ENCODE measurements at places on chromosomes 4 and X.
A peak's percentile ranks its signal among the peaks of the same experiment; 100 is the strongest.

DNA sequence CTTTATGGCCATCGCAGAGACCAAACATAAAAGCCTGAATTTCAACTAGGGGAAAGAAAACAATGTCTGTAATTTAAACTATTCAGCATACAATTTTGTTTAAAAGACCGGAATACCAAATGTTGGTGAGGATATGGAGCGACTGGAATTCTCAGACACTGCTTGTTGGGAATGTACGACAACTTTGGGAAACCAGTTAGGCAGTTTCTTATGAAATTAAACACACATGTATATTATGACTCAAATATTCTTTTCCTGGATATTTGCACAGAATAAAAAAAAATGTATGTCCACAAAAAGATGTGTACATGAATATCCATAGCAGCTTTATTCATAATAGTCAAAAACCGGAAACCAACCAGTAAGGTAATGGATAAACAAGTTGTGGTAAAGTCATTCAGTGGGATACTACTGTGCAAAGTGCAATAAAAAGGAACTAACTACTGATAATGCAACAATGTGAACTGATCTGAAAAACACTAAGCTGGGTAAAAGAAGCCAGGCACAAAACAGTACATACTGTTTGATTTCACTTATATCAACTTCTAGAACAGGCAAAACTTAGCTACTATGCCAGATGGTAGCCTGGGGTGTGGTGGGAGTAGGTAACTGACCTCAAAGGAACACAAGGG lies 152.7 kb upstream of the FTHL17 start:
- no peak for DNase-seq

DNA sequence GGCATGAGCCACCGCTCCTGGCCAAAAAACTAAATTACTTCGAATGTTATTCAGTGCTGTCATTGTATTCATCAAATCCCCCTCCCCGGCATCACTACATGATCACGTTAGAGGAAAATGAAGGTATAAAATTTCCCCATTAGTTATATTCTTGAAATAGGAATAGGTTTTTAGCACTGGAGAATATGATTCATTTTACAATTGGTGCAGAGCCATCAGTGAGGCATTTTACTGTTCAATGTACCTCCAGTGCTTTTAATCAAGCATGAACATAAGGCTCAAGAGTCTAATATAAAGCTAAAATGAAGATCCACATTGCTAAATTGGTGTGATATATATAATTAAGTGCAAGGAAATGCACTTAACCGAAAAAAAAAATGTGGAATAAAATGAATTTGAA lies 18.3 kb downstream of the KLF3 start:
- no peak for DNase-seq

- DNase-seq, result peak; percentile 53
Measured at GRCh38 chrX:13059637-13060499, 15.4 kb upstream of the FAM9C start.

GRCh38 chr4:137421796-137422195 lies 110.5 kb downstream of the PCDH18 start:
- no peak for DNase-seq

DNA sequence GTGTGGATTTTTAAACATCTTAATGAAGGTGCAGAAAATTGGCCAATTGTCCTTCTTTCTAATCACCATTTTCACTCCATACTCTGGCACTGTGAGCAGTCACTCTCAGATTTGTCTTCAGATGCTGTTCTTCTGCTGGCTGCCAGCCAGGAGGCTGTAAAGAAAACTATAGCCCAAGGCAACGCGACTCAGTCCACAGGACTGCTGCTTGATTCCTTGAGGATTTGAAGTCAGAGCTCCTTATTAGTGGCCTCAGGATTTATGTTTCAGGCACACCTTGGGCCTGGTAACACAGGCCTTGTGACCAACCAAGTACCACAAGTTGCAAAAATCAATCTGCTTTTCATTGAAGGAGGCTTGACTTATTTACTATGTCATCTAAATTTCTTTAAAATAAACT lies 342.6 kb downstream of the GPM6A start:
- no peak for DNase-seq

- no peak for DNase-seq
Measured at GRCh38 chrX:109268340-109268739, 213.5 kb downstream of the GUCY2F start.

GRCh38 chr4:177220376-177220775 lies 89.3 kb upstream of the NEIL3 start:
- no peak for DNase-seq

- no peak for DNase-seq
Measured at GRCh38 chr4:122903766-122904288, 18.6 kb downstream of the NUDT6 start.

DNA sequence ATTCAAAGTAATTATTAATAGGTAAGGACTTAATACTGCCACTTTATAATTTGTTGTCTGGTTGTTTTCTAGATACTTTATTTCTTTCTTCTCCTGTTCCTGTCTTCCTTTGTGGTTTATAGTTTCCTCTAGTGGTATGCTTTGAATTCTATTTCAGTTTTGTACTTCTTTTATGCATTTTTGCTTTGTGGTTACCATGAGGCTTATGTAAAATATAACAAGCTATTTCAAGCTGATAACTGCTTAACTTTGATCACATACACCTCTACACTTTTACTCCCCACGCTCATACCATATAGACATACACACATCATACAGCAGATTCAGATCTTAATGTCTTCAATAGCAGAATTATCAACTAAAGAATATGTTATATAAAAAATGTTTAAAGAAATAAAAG lies 192.3 kb downstream of the SCFD2 start:
- DNase-seq, result no peak

DNA sequence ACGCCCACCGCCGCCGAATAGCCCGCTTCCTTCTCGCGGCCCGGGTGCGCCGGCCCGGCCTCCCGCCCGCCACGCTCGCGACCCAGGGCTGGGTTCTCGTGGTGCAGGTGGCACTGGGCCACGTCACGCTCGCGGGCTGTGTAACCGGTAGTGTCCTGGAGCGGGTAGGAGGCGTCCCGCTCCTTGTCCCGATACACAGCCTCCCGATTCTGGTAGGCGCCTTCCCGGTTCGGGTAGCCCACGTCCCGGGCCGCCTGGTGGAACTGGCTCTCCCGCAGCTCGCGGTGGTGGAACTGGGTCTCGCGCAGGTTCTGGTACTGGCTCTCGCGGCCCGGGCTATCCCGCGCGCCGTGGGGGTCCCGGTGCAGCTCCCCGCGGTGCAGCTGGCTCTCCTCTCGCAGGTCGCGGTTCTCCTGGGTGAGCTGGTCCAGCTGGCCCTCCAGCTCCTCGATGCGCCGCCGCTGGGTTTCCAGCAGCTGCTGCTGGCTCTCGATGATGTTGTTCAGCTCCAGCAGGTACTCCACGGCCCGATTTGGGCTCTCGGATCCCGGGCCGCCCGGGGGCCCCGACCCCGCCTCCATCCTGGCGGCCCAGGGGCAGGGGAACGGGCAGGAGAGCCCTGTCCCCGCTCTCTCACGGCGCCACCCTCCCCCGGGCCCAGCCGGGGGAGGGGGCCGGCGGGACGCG lies 39.3 kb upstream of the IQSEC2 start:
- DNase-seq, result no peak

- no peak for DNase-seq
Measured at GRCh38 chr4:21467551-21467950, 481.0 kb downstream of the KCNIP4 start.

- DNase-seq, result no peak
Measured at GRCh38 chr4:13794819-13795565, 167.5 kb upstream of the BOD1L1 start.

- no peak for DNase-seq
Measured at GRCh38 chrX:26192204-26192603, at the start of gene MAGEB6. Gene MAGEB6, plus strand, starts transcription at chrX:26192440. Its CDS starts 1,407 bp downstream, at chrX:26193847.
